Left ventricle myocardium superior (tissue), 1 donor: ENCODE measurements at places on chromosomes 12 and 14. TPM values are rescaled to one million over a fixed set of nuclear protein-coding genes. Genes with fewer than 3 reads are reported as not detected.

- DNase-seq, result no peak
Measured at GRCh38 chr14:26281280-26281998, 316.4 kb downstream of the NOVA1 start.

DNA sequence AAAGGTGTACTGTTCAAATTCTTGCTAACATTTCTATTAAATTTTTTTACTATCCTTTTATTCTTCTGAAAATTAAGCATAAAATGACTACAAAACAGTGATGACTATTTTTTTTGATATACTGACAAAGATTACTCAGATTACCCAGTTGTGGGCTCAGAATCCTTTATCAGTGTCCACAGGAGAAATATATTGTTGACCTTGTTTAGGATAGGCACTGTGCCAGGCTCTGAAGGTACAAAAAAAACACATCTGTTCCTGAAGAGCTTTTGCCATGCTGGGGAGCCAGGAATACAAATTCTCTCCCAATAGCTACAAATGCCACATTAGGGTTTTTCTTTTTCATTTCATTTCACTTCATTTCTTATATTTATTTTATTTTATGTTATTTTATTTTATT lies 26.9 kb upstream of the GCH1 start:
- DNase-seq, result no peak

- DNase-seq, result no peak
Measured at GRCh38 chr14:36099619-36100018, 76.9 kb downstream of the PTCSC3 start.

DNA sequence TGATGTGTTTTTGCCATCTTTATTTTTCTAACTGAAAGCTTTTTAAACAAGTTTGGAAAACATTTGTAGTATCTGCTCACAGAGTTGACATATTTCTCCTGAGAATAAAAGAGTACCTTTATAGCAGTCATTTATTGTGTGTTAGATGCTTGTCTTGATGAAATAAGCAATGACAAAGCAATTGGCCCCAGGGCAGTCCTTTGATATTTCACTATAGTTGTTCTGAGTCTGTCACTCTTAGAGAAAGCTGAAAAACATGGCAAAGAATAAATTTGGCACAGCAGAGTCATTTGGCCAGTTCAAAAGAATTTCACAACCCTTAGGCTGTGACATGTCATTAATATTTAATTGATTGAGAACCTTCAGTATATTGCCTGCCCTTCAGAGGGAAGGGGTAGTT lies 166.2 kb downstream of the PTPRO start:
- no peak for DNase-seq

- DNase-seq, result no peak
Measured at GRCh38 chr12:103085541-103085940, 128.1 kb downstream of the ASCL1 start.

DNA sequence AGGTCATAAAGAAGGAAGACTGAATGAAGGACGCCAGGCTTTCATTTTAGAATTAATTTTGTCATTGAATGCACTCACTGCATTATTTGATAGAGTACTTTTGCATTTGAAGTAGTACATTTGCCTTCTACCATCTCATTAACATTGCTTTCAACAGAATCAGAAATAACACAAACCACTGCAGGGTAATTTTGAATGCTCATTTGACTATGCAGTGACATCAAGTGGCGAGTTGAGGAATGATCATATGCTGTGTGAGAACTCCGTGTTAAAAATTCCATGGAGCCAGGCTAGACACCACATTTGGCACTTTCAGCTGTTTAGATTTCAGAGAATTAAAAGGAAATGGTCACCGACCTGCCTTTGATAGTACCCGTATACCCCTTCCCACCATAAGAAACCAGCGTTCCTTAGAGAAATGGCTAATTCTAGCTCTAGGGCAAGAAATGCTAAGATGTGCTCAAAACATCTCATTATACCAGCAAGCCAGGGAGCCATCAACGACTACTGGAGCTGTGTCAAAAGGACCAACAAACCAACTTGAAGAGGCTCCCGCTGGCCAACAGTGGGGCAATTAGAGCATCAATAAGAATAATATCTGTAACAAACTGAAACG lies 16.5 kb downstream of the HEBP1 start:
- no peak for DNase-seq

DNA sequence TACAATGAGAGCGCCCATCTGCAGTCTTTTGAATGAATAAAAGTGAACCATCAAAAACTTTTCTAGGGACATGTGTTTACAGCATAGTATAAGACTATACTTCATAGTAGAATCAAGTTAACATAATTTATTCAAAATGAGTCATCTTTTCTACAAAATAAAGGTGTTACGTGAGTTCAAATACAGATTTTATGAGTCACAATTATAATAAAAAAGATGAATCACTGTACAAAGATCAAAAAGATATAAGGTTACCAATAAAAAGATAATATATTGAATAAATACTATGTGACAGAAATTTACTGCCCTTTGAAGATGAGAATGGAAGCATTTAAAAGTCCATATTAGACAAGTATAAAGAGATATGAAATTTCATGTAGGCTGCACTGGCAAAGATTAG lies 2.8 kb downstream of the MBIP start:
- no peak for DNase-seq

ADSS1 gene
- 226 TPM for total RNA-seq

GRCh38 chr14:58492044-58492443 lies 64.5 kb downstream of the KIAA0586 start:
- DNase-seq, result no peak

GPR135 gene
- total RNA-seq, result 2.0 TPM

- no peak for DNase-seq
Measured at GRCh38 chr14:74308695-74309094, 6.0 kb upstream of the ABCD4 start.

DNA sequence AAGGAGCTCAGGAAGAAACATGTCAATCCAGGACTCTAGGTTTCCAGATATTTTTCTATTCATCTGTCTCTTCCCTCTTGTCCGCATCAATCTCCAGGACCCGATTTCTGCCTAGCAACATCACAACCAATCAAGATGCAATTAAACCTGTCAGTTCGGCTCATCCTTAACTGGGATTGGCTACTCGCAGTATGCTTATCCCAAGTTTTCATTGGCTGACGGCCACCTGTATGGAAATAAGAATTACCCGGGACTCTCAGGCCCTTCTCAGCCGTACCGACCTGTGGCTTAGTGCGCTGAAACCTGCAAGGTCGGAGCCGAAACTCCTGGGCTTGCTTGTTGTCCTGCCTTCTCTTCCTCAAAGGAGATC lies 20.4 kb upstream of the ATP5MC2 start:
- no peak for DNase-seq

MTRFR gene
- total RNA-seq, result 9.6 TPM

IFNG-AS1 gene
- not detected for total RNA-seq

IQSEC3 gene
- total RNA-seq, result 1.3 TPM

- no peak for DNase-seq
Measured at GRCh38 chr14:23124337-23124954, 5.4 kb upstream of the CEBPE start.

DNA sequence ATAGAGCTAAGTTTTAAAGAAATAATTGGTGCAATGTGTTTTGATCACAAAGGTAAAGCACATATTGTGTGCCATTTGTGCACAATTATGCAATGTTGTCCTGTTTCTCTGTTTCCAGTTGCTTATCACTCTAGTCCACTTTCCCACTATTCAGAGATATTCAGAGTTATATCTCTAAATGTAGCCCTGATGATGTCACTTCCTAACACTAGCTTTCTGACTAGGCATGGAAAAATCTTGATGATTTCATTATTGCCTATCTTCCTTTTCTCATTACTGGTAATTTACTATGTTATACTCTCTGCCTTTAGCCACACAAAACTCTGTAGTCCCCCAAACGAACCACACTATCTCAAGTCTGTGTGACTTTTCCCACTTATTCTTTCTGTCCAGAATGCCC lies 221.2 kb downstream of the TRHDE start:
- no peak for DNase-seq

- DNase-seq, result no peak
Measured at GRCh38 chr14:101623685-101624444, 62.6 kb downstream of the DIO3 start.

DNA sequence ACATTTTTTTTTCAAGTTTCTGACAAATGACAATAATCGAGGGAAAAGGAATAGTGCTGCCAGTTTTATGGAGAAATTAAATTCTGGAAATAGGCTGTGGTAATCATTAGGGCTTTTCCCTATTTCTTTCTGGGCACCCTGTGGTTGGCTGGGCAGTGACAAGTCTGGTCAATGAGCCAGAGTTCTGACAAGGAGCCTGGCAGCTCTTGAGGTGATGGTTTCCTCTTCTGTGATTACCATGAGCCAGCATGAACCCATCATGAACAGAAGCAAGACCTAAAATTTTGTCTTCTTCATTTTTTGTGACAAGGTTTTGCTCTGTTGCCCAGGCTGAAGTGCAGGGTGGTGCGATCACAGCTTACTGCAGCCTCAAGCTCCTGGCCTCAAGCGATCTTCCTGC lies 115.8 kb downstream of the TRAFD1 start:
- no peak for DNase-seq

GRCh38 chr14:75979071-75979571 lies 2.7 kb downstream of the TGFB3 start:
- peak; percentile 39 for DNase-seq

GALNT8 gene
- 1.7 TPM for total RNA-seq

GRCh38 chr14:68143341-68143841 lies 323.8 kb downstream of the RAD51B start:
- peak; percentile 80 for DNase-seq

TGM1 gene
- 2.7 TPM for total RNA-seq

GSC gene
- 0.20 TPM for total RNA-seq

SIX1 gene
- not detected for total RNA-seq

DNA sequence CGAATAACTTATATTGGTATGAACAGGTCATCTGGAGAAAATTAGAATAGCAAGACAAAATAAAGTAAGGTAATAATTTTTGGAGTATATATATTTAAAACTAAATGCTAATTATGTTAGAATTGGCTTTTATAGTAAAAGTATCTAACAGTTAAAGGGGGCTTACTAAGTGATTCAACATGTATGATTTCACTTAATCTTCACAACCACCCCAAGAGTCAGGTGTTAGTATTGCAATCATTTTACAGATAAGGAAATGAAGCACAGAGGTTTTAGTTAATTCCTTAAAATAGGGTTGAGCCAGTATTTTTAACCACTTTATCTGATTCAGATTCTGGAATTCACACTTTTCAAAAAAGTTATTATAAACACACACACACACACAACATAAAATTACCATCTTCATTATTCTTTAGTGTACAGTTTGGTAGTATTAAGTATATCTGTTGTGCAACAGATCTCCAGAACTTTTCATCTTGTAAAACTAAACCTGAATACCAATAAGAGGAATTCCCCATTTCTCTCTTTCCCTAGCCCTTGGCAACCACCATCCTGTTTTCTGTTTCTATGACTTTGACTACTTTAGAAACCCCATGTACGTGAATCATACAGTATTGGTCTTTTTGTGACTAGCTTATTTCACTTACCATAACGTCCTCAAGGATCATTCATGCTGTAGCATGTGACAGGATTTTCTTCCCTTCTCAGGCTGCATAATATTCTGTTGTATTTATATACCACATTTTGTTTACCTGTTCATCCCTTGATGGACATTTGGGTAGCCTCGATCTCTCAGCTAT lies 12.5 kb downstream of the A2M start:
- no peak for DNase-seq

DNA sequence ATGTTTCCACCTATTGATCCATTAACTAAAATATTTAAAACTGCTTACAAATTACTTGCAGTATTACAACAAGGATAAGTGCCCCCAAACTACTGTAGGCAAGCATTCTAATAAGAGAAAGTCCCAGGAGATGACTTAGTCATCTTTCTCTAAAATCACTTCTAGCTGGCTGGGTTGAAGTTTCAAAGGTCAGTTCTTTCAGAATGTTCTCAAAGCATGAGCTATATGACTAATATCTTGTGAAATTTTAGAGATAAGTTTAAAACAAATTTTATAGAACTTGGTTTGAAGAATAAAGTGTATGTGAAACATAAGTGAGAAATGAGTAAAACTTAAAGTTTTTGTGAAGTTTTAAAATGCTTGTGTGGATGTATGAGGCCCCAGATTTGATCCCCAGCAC lies 24.3 kb upstream of the OR6J1 start:
- DNase-seq, result no peak

DNA sequence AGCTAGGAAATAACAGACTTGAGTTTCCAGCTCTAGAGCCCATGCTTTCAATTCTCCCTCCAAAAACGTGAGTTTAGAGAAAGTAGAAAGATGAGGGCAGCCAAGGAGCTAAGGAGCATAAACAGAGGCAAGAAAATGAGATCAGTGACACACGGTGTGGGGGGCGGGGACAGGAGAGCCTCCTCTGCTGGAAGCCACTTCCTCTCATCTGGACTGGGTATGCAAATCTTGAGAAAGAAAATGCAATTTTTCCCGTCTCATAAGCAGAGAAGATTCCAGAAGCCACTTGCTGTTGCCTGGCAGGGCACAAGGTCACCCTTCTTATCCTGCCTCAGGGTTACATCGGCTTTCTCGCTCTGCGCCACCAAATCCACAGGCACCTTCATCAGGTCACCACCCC lies 6.0 kb downstream of the OR10P1 start:
- no peak for DNase-seq

- DNase-seq, result peak; percentile 25
Measured at GRCh38 chr14:29741909-29742401, 185.7 kb downstream of the PRKD1 start.

DNA sequence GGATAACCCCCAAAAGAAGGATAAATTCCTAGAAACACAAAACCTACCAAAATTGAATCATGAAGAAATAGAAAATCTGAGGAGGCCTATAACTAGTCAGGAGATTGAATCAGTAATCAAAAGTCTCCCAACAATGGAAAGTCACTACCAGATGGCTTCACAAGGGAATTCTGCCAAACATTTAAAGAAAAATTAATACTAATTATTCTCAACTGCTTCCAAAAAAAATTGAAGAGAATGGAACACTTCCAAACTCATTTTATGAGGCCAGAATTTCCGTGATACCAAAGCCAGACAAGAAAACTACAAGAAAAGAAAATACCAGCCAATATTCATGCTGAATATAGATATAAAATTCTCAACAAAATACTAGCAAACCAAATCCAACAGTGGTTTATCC lies 7.8 kb upstream of the ABCC9 start:
- no peak for DNase-seq

- no peak for DNase-seq
Measured at GRCh38 chr12:65816086-65816485, 8.2 kb upstream of the HMGA2 start.

DNA sequence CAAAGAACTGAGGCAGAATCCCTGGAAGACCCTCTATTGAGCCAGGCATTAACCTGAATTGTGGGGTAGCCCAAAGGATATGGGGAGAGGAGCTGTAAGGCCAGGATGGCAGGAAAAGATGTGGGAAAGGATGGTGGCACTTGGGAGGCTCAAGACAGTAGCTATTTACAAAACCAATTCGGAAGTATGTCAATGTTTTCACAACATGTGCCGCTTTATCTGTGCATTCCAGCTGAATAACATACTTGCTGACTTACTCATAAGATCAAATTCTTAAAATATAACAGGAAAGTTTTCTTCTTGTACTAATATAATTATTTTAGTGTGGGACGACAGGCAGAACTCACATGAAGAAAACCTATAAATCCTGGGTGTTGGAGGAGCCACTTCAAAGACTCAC lies 10.6 kb downstream of the BBS10 start:
- DNase-seq, result no peak
